ENCODE measurements at places on chromosomes 6 and 20.

DNA sequence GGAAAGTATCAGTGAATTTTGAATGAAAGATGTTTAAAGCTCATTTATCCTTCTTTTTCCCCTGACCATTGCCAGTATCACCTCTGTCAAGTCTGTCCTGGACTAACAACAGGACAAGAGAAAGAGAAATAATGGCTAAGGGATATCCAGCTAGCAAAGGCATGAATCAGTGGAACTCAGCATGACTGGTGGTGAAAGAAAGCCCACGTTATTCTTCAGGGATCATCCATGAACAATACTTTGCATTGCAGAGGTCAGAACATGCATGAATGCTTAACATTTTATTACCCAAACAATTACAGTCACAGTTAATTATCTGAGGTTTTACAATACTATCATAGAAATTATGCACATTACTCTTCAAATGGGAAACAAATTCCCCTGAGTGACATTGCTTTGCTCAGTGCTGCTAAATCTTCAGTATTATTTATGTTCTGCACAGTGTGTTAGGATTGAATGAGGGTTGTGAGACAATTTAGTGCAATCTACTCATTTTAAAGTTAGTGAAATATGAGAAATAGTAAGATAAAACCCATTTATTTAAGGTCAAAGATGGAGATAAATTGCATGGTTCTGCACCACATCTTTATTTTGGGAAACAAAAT is 350.7 kb downstream of the KHDRBS2 start:
- no peak for DNase-seq

DNA sequence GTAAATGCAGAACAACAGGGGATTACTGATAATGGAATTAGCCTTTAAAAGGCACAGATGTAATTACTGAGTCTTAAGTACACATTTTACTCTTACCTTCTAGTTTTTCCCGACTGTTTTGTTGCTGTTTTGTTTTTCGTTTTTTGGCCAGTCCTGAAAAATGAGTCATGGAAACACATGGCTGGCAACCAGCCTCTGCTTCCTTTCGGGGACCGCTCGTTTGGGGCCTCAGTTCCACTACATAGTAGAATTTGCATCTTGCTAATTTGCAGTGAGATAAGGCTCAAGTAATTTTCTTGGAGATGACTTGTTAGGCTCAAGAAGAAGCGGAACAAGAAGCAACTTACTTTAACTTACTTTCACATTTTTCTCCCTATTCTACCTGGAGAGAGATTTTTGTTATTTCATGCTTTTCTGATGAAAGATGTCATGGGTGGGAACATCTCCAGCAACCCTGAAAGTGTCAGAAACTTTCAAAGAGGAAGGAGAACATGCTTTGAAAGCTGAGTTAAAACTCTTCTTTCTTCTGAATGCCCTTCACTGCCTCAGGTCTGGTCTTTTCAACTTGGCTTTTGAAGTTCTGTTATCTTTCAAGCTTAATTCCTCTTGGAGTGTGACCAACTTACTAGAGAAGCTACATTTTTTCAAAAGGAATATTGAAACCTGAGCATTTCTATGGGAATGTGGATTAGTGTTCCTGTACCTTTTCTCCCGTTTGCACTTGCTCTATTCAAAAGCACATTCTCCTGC is 71.5 kb upstream of the HDAC2 start:
- DNase-seq = no peak

GRCh38 chr6:1670711-1671462 is 61.2 kb downstream of the FOXC1 start:
- DNase-seq = no peak

GRCh38 chr6:111858347-111858746 is 14.9 kb downstream of the FYN start:
- DNase-seq = no peak

- DNase-seq = no peak
Measured at GRCh38 chr20:45320948-45321595, 13.0 kb upstream of the MATN4 start.

DNA sequence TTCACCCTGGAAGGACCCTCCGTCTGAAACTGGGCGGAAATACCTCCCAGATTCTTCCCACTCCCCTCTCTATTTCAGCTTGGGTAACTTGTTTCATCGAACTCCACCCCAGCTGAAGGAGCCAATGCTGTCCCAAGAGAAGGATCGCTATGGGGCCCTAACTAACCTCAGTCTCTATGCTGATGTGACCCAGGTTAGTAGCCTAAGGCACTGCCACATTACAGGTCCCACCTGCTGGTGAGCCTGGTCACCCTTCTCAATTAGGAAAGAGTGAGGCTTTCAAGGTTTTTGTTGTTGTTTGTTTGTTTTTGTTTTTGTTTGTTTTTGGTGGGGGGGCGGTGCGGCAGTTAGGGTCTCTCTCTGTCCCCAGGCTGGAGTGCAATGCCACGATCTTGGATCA is 168.4 kb downstream of the OR2B2 start:
- no peak for DNase-seq
